ENCODE measurements at places on chromosomes 5 and 9. TPM values are rescaled to one million over a fixed set of nuclear protein-coding genes. Genes with fewer than 3 reads are reported as not detected.
A peak's percentile ranks its signal among the peaks of the same experiment; 100 is the strongest.

HRH2 gene
- 1.1 TPM for polyA plus RNA-seq

DNA sequence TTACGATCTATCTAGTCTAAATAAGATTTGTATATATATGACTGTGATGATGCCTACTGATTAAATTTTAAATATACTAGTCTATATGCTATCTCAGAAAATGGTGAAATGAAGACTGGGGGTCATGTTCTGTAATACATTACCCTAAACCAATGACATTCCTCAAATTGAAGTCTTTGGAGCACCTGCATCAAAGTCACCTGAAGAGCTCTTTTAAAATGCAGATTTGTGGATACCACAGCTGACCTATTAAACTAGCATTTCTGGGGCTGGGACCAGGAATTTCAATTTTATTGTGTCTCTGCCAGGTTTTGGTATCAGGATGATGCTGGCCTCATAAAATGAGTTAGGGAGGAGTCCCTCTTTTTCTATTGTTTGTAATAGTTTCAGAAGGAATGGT lies 631.9 kb upstream of the DMAC1 start:
- no peak for DNase-seq

DNA sequence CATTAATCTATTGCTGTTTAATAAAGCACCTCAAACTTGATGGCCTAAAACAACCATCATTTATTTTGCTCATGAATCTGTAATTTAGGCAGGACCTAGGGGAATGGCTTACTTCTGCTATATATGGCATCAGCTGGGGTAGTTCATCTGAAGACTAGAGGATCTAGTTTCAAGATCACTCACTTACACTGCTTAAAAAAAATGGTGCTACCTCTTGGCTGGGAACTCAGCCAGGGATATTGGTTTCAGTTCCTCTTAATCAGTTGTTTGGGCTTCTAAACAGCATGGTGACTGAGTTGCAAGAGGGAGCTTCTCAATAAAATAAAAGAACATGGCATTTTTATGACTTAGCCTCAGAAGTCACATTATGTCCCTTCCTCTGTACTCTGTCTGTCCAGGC lies 142.0 kb downstream of the FAM114A2 start:
- peak; percentile 66 for DNase-seq

DNA sequence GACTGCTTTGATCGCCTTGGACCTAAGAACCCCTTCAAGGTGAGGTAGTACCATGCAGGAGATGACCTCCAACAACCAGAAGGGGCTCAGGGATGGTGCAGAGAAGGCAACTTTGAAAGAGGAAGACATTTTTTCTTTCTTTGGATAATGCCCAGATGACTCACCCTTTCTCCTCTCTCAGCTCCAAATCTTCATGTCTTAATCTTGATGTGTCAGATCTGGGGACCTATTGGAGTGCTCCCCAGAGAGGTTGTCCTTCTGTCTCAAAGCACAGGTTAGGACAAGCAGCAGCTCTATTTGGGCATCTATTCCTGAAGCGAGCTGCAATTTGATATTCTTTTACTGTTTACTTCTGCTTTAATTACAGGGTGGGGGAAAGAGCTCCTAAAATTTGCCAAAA lies 229.9 kb upstream of the MAP3K1 start:
- peak; percentile 54 for DNase-seq

DNA sequence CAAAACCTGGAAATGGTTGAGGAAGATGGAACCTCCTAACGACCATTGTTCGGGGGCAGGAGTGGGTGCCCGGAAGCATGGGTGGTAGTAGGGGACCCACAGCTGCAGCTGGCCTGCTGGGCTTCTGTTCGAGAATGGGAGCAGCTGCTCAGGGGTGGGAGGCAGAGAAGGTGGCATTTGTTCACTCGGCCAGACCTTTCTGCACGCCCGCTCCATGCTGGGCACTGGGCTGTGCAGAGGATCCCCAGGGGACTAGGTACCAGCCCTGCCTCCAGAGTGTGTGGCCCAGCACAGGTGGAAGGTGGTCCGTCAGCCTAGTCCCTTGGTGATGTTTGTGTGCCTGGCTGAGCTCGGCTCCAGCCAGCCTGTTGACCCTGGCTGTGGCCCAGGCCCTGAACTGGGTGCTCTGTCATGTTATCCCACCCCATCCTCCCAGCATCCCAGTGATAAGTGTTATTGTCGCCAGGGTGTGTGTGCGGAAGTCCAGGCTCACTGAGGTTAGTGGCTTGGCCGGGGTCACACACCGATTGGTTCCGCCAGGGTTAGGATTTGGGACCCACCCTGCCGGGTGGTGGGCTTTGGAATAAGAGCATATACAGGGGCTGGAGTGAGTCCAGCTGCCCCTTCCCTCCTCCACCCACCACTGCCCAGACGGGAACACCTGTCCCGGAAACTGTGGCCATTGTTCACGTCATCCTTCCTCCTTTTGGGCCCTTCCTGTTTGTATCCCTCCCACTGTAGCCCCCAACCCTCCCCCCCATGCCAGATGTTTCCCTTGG lies 4.8 kb downstream of the N4BP3 start:
- no peak for DNase-seq
